ENCODE measurements at places on chromosomes 6 and 20.
A peak's percentile ranks its signal among the peaks of the same experiment; 100 is the strongest.

DNA sequence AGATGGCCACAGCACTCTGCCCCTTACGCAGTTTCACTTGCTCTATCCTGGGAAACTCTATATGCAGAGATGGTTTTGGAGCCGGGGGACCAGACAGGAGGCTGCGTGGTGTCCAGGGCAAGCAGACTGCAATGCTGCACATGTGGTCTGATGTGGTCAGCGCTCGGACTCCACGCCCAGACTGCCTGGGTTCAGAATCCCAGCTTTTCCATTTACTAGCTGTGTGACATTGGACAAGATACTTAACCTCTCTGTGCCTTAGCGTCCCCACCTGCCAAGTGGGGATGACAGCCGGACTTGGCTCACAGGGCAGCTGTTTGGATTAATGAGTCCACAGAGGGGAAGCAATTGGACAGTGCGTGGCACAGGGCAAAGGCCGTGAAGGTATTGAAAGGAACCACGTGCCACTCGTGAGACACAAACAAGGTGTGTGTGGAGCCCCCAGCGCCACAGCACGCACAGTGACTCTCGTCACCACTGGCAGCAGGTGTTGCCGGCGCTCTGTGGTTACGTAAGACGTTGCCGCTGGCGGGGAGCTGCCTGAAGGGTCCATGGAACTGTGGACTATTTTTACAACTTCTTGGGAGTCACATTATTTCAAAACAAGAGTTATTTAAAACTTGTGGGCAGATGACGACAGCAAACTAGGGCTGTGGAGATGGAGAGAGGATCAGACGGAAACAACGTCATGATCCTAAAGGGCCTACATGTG, 201.4 kb downstream of the PREX1 start:
- DNase-seq, result peak; percentile 46

- DNase-seq, result no peak
Measured at GRCh38 chr6:151723152-151723551, 84.3 kb upstream of the ESR1 start.

DNA sequence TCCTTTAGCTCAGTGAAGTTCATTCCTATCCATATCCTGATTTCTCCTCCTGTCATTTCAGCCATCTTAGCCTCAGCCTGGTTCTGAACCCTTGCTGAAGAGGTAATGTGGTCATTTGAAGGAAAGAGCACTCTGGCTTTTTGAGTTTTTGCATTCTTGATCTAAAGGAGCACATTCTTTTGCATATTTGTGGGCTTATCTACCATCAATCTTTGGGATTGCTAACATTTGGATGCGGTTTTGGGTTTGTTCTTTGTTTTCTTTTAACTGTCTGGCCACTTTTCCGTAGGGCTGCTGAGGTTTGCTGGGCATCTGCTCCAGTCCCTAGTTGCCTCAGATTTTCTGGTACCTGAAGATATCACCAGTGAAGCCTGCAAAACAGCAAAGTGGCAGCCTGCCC, 238.3 kb downstream of the EPM2A start:
- no peak for DNase-seq

DNA sequence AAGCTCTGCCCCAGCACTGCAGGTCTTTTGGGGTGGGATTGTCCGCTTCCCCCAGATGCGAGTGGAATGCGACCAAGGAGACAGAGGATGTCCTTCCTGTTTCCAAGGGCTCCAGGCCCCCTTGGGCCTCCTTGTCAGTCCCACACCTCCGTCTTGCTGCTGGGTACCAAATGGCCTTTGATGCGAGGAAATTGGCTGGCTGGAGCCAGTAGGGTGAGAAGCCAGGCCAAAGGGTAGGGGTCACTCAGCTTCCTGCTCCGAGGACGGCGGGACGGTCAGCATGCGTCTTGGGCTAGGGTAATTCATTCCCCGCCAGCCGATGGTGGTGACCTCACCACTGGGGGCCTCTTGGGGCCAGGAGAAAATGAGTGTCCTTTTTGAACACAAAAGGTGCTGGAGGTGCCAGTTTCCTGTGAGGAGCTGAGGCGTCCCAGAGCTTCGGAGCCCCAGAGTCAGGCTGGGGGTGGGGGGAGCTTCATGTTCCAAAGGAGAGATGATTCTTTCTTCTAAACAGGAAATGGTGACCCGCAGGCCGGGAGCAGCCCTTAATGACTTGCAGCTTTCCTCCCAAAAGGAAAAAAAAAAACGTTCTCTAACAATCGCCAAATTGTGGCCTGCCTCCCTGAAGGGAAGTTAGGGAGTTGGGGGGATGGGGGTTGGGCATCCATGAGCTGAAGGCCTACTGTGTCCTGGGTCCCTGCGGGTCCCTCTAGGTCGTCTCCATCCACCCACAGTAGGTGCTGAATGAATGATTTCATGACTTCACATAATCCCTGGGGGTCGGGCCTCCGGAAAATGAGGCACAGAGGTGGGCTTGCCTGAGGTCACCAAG, 6.7 kb downstream of the SNAI1 start:
- DNase-seq, result peak; percentile 74

DNA sequence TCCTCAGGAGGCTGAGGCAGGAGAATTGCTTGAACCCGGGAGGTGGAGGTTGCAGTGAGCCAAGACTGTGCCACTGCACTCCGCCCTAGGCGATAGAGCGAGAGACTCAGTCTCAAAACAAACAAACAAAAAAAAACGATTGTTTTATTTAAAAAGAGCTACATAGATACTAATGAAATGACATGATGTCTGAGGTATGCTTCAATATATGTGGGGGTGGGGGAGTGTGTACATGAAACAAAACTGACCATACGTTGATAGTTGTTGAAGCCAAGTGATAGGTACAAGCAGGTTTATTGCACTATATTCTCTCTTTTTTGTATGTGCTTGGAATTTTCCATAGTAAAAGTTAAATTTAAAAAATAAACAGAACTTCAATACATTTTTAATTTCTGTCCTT, 240.1 kb downstream of the TFAP2A start:
- no peak for DNase-seq

DNA sequence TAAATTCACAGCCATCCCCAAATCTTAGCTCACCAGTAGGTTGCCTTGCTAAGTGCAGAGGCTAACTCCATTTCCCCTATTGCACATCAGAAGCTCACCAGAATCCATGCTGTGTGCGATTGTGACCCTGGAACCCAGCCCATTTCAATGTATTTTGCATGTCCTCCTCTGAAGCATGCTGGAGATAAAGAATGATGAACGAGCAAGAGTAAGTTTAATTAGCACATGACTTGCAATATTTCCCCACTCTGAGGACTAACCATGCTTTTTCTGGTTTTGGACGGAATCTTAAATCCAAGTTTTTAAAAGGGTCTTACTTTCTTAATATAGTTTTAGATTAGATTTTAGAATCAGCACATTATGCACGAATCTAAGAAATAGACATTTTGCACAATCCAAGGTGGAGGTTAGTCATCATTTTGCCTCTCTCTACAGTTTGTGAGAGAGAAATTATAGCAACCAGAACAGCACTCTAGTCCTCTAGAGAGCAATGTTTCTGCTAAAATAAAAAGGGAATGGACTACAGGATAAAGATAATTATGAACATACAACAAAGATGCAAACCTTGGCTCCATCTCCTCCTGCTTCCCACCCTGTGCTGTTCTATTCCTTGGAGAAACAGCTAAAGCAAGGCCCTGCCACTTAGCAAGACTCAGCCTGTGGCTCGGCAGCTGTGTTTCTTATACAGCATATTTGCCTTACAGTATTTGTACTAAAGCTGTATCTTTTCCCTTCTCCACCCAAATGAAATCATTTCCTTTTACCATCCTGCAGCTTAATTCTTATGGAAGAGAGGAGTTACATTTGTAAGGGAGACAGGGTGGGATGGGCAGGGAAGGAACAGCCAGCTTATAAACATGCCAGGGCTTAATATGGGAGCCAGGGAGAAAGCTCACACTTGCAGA, 24.9 kb upstream of the LAMA4 start:
- no peak for DNase-seq

DNA sequence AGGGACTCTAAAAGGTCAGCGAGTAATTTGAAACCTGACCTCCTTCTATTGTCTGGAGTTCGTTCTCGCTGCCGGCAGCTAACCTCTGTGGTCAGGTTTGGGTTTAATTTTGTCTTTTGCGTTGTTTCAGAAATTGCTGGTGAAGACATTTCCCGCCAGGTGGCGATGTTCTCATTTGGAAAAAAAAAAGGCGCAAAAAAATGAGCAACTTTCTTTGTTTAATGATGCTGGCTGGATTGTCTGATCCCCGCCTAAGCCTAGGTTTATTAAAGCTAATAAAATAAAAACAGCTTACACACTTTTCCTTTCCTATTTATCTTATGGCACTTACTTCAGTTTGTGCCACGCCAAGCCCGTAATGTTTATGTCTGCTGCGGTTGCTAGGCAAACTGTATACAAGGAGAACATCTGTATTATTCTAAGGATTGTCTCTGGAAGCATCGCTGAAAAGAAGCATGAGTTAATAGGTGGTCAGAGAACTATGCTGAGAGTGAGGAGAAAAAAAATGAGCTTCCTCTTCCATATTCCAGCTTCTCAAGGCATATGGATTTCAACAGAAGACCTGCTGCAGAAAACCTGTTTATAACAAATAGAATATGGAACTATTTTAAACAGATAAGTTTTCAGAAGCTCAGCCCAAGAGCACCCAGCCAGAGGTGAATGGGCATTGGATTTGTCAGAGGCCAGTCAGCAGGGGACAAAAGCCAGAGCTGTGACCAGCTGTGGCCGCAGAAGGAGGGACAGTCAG, 205.7 kb downstream of the DOK5 start:
- DNase-seq, result peak; percentile 74

DNA sequence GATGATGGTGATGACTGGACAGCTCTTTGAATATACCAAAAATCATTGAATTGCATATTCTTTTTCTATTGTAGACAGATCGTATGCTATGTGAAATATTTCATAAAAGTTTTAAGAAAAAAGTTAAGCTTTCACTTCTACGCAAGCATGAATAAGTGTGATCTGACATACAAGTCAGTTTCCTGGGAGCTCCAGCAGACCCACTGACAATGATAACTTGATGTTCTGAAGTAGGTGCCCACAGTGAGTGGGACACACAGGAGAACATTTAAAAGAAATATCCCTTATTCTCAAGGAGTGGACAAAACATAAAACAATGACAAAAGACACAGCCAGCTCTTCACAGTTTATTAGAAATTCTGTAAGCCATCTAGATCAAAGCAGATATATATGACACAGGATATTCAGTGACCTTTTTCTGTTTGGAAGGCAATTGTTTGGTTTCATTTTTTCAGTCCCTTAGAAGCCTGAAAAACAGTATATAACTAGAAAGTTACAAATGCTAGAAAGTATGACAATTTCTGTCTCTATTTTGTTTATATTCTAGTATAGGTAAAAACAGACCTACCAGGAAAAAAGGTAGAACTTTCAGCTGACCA, 101.4 kb downstream of the IRF4 start:
- DNase-seq, result no peak

GRCh38 chr6:140921366-140922226, 1211.1 kb upstream of the GJE1 start:
- peak; percentile 74 for DNase-seq

DNA sequence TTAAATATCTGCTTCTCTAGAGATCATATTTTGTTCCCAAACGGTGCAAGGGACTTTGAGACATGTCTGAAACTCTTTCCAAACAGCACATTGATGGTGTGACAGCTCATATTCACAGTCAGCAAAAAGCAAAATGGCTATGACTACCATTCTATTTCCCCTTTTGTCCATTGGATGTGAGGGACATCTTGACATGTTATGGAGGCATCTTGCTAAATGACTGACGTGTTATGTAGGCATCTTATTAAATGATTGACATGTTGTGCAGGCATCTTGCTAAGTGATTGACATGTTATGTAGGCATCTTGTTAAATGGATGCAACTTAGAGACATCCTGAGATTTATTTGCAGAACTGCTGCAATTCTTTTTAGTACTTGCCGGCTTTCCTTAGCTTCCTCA, 255.8 kb downstream of the DLL1 start:
- DNase-seq, result no peak

All from hematopoietic multipotent progenitor cell treated with erythropoietin and hydrocortisone succinate and interleukin-3 and kit ligand, for 4 days (in vitro differentiated cells).